ENCODE measurements at places on chromosomes 13 and 19. TPM values are rescaled to one million over a fixed set of nuclear protein-coding genes. Genes with fewer than 3 reads are reported as not detected.

The NAT14 gene
- 5.2 TPM for total RNA-seq

The LIM2 gene
- not detected for total RNA-seq

DNA sequence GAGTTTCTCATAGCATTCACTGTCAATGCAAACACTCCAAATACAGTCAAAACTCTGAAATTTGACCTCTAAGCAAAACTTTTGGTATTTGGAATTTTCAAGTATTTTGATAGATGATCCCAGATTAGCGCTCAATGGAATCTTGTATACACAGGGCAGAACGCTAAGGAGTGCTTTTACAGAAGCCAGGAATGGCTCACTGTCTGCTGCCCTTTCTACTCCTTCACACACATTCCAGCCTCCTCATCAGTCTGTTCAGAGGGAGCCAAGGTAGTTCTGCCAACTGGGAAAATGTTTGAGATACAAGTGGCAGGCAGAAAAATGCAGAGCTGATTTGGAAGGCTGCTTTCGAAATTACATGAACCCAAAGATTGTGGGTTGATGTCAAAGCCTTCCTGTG, 4.4 kb upstream of the STARD13 start:
- no peak overlapping the region for H3K4me3 ChIP-seq

DNA sequence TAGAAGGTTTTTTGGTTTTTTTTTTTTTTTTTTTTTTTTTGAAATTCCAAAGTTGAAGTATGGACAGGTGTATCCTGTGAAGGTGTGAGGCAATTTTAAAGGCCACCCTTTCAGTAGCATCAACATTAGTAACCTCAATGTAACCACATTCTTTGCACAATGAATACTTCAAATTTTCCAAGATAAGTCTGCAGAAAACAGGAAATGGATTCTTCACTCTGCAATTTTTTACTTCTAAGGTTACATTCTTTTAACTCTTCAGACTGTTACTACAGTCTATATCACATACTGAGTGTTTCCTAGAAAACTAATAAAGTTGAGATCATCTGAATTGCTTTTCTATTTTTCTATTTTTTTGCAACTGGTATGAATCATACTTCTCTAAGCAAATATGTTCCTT, 569.0 kb upstream of the GPC6 start:
- H3K4me3 ChIP-seq: no peak overlapping the region
- H3K36me3 ChIP-seq: no peaks in the 10 kb centered on the region
- H3K4me1 ChIP-seq: no peaks in the 10 kb centered on the region
- H3K27ac ChIP-seq: no peak overlapping the region
- DNase-seq: no peak

DNA sequence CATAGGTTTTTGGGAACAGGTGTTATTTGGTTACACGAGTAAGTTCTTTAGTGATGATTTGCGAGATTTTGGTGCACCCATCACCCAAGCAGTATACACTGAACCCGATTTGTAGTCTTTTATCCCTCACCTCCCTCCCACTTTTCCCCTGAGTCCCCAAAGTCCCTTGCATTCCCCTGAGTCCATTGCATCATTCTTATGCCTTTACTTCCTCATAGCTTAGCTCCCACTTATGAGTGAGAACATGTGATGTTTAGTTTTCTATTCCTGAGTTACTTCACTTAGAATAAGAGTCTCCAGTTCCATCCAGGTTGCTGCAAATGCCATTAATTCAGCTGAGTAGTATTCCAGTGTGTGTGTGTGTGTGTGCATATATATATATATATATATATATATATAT, 97.2 kb upstream of the EDNRB start:
- no peak overlapping the region for H3K4me3 ChIP-seq
- H3K4me1 ChIP-seq: peaks cover under 1% of the 10 kb centered on the region
- no peaks in the 10 kb centered on the region for H3K27me3 ChIP-seq
- DNase-seq: no peak
- H3K27ac ChIP-seq: no peak overlapping the region

- no peak for DNase-seq
- H3K27me3 ChIP-seq: no peaks in the 10 kb centered on the region
- peak overlapping the region; percentile 48 for H3K27ac ChIP-seq
- peaks cover 48% of the 10 kb centered on the region for H3K36me3 ChIP-seq
Observed at GRCh38 chr19:12544401-12544876, 6.8 kb downstream of the ZNF564 start.

GRCh38 chr19:33134571-33135041, 2.7 kb downstream of the WDR88 start:
- no peak for DNase-seq
- peaks cover 47% of the 10 kb centered on the region for H3K27me3 ChIP-seq
- no peaks in the 10 kb centered on the region for H3K4me1 ChIP-seq
- no peak overlapping the region for H3K4me3 ChIP-seq
